ENCODE measurements at places on chromosomes 7 and 10.
A peak's percentile ranks its signal among the peaks of the same experiment; 100 is the strongest.

GRCh38 chr10:122122493-122122892 is 133.5 kb downstream of the TACC2 start:
- no peak for DNase-seq

- DNase-seq = no peak
Observed at GRCh38 chr10:99984211-99985034, 25.3 kb downstream of the DNMBP start.

DNA sequence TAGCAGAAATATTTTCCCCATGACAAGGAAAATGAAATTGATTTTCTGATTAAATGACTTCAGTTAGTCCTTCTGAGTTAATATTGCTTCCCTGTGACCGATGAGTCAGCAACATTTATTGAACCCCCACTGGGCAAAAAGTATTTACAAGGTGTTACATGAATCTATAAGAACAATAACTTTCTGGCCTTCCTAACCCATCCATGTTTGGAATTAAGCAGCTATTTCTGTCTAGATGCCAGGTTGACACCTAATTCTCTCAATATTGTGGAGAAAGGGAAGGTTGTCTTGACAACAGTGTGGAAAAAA is 112.9 kb upstream of the JAZF1 start:
- no peak for DNase-seq

GRCh38 chr7:112802406-112802805 is 12.2 kb upstream of the TMEM168 start:
- DNase-seq = no peak

- no peak for DNase-seq
Observed at GRCh38 chr10:15451137-15452094, 80.3 kb upstream of the FAM171A1 start.

- no peak for DNase-seq
Observed at GRCh38 chr7:159140170-159140910, 4.3 kb downstream of the VIPR2 start.

DNA sequence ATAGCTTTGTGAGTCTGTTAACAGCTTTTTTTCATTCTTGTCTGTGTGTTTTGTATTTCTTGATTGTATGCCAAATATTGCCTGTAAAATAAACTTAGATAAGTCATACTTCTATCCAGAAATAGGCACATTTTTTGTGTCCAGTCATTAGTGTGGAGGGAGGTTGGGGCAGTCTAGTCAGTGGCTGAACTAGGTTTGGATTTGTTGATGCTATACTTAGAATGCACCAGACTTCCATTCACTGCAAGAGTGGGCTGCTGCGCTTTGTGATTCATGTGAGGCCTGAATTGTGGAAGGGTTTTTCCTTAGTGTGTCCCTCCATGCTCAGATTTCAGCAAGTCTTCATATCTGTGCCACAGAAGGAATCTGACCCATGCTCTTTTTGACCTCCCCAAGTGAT is 50.0 kb downstream of the TRUB1 start:
- no peak for DNase-seq

DNA sequence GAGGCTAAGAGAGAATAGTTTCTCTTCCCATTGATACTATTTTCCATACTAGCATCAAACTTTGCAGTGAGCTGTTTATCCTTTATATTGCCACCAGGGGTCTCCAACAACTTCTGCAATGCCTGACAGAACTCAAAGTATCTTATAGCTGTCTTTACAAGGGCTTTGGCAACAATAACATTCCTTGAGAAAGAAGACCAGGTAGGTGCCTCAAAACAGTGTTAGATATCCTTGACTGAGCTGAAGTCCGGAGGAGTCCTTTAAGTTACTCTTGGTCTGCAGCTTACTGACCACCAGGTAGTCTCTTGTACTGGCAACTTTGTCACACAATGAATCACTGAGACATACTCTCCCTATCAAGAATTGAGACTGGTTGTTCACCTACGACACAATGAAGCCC is 30.0 kb upstream of the TES start:
- no peak for DNase-seq

DNA sequence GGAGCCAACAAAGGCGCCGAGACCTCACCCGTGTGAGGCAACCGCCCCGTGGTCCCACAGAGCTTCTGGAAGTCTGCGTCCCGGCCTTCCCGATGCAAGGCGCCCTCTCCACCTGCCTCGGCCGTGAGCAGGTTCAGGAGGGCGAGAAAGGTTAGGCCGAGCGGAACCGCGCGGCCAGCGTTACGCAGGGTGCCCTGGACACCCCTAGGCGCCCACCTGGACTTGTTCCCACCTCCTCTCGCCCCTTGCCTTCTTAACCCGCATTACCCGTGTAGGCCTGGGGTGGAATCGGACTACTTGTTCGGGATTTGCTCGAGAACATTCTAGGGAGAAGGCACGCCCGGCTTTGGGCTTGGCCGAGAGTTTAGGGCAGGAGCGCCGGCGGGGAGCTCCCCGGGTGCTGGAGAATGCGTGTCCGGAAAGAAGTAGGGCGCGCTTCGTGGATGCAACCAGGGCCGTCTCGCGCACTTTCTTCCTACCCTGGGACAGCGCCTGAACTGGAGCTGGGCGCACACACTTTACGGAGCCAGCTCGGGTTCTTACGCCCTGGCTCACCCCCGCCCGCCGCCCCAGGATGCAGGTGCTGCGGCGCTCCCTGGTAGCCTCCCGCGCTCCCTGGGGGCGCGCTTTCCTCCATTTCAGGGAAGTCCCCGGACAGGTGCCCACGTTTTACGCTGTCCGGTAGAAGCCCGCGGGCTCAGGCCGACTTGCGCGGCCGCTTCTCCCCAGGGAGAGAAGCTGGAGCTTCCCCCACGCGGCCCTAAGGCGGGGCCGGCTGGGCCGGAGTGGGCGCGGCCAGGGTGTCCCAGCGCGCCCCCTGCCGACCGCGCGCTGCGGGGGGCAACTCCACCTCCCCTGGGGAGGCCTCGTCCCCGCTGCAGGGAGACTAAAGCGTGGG is 74.5 kb downstream of the INSIG1 start:
- no peak for DNase-seq

DNA sequence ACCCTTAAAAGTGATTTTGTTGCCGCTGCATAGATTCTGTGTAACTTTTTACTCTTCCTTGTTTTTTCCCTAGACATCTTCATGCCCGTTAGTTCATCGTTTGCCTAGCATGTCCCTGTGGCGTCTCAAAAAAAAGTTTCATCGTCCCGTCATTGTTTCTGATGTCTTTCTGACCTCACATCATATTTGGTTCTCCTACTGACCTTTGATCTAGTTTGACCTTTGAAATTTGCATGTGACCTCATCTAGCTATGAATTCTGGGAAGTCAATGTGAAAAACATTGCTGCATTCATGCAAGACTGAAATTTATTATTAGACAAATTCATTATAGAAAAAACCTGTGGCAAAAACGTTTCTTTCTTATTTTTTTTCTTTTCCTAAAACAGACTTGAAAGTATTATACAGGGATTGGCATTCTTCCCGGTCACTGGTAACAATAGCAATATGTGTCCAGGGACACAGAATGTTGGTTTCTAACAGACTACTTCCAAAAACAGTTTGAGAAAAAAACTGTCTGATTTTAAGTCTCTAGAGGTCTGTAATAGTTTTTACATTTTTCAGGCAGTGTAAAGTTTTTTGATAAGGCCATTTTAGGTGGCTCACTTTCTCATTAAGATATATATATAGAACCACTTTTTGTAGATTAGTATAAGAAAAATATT is 280.9 kb downstream of the USP6NL start:
- no peak for DNase-seq

- DNase-seq = no peak
Observed at GRCh38 chr10:117253908-117254307, 13.0 kb downstream of the SLC18A2 start.

DNA sequence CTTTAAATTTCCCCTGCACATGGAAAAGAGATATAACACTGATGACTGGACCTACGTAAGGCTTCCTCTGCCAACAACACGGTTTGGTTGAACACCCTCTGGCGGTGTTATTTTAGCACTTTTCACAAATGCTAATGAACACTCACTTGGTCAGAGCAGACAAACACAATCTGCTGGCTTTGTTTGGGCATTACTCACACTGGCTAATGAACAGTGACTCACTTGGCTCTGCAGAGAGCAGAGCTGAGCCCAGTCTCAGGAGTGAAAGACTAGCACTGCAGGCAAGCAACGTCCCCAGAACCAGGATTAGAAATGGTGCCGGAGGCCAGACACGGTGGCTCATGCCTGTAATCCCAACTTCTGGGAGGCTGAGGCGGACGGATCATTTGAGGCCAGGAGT is 430.8 kb downstream of the PLXNA4 start:
- no peak for DNase-seq

GRCh38 chr7:114527589-114527988 is 113.0 kb downstream of the FOXP2 start:
- no peak for DNase-seq

DNA sequence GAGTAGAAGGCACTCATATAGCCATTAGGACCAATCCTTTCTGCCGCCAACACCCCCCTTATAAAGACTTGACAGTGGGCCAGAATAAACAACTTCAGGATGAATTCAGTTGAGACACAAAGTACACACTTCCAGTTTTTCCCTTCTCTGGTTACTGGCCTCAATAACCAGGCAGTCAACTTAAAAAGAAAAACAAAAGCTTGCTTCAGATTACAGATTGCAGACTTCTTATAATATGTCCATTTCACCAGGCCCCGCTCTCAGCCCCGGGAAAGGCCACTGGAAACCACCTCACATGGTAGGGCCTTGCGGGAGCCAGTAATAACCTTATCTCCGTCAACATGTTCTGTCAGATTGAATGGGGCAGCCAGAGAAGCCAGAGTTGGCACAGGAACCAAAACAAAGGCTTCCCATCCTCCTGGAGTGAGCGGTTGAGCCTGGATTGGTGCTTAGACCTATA is 108.8 kb downstream of the EGFR start:
- DNase-seq = no peak

DNA sequence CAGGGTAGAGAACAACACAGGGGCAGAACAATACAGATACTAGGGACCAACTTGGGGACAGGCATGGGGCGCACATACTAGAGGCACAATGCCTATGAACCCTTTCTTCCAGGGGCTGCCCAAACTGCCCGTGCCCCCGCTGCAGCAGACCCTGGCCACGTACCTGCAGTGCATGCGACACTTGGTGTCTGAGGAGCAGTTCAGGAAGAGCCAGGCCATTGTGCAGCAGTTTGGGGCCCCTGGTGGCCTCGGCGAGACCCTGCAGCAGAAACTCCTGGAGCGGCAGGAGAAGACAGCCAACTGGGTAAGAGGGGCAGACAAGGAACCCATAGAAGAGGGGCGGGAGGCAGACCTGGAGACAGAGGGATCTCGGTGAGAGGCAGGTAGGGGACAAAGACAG is 5.8 kb downstream of the CHAT start:
- no peak for DNase-seq

GRCh38 chr7:33918438-33919143 is 13.3 kb downstream of the BMPER start:
- no peak for DNase-seq

- DNase-seq = no peak
Observed at GRCh38 chr7:30988351-30989005, 24.7 kb downstream of the GHRHR start.

DNA sequence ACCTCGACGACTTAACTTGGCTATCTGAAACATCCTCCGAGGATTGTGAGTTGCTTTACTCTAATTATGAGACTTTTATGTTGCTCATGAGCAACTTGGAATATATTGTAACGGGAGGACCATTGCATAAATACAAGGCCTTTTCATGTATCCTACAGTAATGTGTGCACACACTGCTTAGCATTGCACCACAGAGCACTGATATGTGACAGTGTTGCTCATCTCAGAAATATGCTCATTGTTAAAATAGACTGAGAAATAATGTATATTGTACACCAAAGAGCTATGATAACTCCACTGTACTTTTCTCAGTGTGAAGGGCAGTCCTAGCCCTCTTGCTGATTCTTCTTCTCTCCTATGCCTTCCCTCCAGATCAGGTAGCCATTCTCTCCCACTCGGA is 102.8 kb upstream of the CDK13 start:
- no peak for DNase-seq

DNA sequence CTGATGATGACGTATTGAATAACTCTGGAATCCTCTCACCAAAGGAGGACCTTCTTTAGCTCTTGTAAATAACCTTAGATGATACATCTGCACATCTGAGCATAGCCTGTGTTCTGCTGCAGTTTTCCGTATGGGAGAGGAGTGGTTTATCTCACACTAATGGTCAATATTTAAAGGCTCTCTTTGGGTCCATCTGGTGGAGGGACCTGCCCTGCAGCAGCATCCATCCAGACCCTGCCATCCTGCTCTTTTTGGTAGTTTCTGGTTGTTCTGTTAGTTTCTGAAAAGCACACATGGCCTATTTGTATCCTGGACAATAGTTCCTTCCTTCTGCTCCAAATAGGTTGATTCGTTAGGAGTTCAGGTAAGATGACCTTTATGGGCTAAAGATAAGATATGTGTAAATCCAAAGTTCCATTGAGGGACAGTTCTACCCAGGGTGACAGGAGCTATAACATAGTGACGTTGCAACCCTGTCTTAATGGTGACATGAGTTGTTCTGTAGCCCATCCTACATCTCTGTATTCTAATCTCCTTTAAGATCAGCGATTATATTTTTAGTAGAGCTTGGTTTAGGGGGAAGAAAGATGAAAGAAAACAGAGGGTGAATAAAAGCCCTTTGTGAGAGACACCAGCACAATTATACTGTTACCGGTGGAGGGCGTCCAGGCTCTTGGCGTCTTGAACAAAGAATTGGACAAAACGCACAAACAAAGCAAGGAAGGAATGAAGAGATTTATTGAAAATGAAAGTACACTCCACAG is 60.0 kb upstream of the KLF14 start:
- no peak for DNase-seq

DNA sequence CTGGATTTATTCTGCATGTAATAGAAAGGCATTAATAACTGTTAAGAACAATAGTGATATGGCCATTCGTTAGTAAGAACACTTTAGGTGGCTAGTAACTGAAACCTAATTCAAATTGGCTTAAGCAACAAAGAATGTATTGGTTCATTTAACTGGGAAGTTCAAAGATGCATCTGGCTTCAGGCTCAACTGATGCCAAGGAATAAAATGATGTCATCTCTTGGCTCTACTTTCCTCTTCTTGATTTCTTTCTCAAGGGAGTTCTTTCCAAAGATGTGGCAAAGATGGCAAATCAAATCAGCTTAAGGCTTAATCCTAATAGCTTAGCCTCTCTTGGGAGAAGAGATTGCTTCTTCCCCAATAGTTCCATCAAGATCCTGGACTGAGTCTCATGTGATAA is 51.6 kb downstream of the PIK3CG start:
- DNase-seq = peak; percentile 18

DNA sequence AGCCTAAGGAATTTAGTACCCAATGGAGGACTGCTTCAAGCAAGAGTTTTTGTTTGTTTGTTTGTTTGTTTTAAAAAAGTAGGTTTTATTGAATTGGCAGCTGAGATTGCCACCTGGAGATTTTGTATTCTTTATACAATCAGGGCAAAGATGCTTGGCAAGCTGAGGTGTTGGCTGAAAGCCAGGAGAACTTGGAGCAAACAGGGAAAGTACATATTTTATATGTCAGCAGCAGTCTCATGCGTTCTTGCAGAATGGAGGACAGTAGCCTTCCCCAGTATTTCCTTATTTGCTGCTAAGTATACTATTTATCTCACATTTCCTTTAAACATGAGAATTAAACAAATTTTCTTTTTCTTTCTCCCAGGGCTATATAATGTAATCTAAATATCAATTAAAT is 22.6 kb upstream of the ICA1 start:
- no peak for DNase-seq

Measured in D721Med (cell line).